IMR-90 (cell line): ENCODE measurements at places on chromosomes 7 and 10. TPM values are rescaled to one million over a fixed set of nuclear protein-coding genes. Genes with fewer than 3 reads are reported as not detected.

DNA sequence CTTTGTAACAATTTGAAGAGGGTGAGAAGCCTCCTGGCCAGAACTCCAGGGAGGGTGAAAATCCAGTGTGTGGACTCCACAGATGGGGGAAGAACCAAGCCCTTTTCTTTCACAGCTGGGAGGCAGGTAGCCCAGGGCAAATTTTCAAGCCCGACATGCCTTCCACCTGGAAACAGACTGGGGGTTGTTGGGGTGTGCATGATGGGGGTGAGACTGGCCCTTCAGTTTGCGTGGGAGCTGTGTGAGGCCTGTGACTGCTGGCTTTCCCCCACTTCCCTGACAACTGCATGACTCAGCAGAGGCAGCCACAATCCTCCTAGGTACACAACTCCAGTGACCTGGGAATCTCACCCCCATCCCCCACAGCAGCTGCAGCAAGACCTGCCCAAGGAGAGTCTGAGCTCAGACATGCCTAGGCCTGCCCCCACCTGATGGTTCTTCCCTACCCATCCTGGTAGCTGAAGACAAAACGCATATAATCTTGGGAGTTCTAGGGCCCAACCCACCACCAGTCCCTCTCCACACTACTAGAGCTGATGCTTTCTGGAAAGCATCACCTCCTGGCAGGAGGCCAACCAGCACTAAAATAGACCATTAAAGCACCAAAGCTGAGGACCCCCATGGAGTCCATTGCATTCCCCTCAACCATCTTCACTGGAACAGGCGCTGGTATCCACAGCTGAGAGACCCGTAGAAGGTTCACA, 445.4 kb downstream of the TFEC start:
- DNase-seq = peak; percentile 29

DNA sequence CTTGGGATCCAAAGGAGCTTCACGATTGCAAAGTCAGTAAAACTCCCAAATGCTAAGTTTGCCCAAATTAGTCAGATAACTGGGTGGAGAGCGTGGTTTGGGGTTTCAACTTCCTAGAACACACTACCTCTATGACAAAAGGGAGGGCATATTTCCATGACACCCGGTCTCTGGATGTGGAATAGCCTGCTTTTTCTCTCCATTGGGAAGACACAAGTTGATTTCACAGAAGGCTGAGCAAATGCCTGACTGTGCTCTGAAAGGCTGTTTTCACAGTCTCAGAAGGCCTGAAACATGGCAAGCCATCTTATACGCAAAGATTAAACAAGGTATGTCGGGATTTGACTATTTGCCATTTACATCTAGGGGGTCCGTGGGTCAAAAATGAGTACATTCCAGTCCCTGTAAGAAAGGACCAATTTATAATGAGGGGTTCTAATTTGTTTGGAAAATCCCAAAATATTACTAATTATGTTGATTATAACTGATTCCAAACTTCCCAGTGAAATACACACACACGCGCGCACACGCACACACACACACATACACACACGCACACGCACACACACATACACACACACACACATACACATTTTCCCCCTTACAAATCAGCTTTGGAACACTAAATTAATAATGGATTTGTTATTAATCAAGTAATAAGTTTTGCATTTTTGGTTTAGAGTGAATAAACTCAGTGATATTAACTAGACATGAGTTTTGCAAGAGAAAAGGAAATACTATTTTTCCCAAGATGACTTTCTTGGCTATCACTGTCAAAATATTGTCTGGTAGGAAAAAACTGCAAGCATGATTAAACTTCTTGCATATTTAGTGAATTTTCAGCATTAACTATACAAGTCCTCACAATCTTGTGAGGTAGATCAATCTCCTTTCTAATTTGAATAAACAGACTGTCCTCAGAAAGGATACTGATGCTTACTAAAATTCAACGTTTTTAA, 105.0 kb downstream of the PRTFDC1 start:
- DNase-seq = peak; percentile 13

Gene TMEM130
- total RNA-seq = 1.1 and 1.4 TPM in 2 replicates

Gene FGFR2
- under 0.01 TPM in 1 of 2 replicates, not detected in the other for total RNA-seq

Gene WAPL
- 31.7 and 49.4 TPM in 2 replicates for total RNA-seq

DNA sequence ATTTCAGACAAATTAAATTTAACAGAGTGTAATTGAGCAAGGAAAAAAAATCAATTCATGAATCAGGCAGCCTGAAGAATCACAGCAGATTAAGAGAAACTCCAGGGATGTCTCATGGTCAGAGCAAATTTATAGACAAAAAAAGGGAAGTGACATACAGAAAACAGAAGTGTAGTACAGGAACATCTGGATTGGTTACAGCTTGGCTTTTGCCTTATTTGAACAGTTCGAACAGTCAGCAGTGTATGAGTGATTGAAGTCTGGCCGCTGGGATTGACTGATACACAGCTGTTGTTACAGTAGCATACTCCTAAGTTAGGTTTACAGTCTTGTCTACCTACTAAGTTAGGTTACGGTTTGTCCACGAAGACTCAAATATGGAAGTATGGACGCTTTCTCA, 255.3 kb downstream of the HPSE2 start:
- DNase-seq = no peak

- DNase-seq = no peak
Measured at GRCh38 chr7:24143547-24143946, 140.4 kb upstream of the NPY start.

Gene UPK3BL1
- total RNA-seq = 1.6 and 2.8 TPM in 2 replicates

Gene OR6V1
- not detected in 2 replicates for total RNA-seq

DNA sequence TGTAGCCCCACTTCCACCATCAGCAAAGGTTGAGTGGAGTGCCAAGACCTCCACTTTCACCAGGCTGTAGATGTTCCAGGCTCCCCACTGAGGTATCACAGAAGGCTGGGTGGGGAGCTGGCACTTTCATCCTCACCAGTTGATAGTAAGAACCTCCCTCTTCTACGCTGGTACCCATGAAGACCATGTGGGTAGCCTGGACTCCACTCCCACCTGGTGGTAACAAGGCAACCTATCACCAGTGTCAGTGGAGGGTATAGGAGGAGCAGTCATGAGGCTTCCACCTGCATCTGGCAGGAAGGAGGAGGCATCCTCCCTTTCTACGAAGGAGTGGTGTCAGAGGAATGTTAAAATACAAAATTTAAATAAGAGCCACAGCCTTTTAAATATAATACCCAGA, 4.4 kb downstream of the SMIM30 start:
- DNase-seq = no peak

DNA sequence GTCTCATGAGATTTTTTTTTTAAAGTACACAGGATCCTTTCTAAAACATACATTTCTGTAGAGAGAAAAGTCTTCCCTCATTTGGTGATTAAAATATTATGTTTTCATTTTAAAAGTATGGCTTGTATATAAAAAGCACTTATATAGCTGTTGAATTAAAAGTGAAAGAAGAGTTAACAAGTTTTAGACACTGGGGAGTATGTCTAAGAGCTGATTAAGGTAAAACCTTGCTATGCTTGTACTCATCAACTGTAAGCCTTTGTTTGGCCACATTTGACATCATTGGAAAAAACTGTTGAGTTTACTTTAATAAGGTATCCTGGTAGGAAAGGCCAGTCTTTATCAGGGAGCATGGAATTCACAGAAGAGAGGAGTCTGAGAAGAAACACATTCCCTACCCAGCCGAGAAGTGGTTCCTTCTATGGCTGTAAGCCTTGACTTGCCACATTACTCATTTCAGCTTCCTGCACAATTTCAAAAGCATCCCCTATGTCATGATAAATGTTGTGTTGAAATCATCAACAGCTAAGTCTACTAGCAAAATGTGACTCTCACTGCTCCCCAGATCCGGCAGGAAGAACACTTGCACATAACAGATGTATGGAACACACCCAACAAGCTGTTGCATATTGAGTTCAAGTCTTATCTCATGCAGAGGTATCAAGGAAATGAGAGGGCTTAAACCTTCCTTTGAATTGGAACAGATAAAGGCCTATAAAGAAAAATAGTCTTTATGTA, 171.8 kb upstream of the CDK1 start:
- DNase-seq = peak; percentile 59

GRCh38 chr7:156184164-156184563, 371.9 kb upstream of the SHH start:
- DNase-seq = no peak

- DNase-seq = no peak
Measured at GRCh38 chr7:154387252-154387651, 335.1 kb downstream of the DPP6 start.

Gene PYROXD2
- total RNA-seq = 5.8 and 6.5 TPM in 2 replicates

DNA sequence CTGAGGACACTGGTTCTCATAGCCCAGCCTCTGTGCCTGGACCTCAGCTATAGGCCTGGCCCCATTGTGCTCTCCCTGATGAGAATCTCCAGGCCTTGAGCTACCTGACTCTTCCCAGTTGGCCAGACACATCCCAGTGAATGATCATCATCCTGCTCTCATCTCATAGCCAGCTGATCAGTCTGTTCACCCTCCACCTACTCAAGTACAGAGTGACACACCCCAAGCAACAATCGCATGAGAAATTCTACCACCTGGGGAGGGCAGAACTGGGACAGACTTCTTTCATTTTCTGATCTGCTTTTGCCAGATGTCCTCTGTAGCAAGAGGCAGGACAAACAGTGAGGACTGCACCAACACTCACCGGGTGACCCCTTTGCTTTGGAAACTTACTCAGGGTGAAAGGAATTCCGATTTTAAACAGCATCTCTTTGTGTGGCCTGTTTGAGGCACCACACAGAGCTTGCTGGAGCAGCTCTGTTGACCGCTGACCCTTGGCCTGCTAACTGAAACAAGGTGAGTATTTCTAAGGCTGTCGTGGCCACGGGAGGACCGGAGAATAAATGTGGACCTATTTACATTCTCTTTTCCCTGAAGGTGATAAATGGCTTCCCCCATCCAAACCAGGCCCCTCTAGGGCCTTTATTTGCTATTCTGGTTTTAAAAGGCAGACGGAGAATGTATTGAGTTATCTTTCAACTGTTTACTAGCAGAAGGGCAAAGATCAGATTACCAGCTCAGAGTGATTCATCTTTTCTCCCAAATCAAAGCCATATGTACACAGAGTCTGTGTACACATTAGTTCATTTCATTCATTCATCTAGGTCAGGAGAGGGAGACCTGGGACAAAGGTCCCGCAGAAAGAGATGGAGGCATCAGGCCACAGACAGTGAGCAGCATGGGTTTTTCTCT, 181.4 kb upstream of the TNS3 start:
- peak; percentile 96 for DNase-seq

DNA sequence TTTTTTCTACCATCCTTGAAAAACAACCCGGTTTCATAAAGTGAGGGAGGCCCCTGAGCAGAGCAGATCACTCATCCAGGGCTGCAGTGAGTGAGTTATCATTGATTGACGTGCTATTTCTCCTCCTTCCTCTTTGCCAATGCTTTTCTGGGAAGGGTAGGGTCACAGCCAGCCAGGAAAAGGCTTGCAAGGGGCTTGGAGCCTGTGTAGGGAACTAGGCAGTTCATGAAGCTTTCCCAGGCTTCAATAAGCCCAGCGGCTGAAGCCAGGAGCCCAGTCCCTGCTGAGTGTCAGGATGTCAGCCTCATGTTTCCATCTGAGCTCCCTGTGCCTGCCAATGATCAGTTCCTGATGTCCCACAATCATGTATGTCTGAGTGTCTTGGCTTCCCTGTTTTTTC, 584.7 kb downstream of the GALNT17 start:
- no peak for DNase-seq

GRCh38 chr7:76515999-76516443, 5.7 kb downstream of the UPK3B start:
- DNase-seq = peak; percentile 23

Gene OR9A2
- total RNA-seq = not detected in 2 replicates

Gene UTF1
- total RNA-seq = not detected in 2 replicates

Gene SUN3
- not detected in 2 replicates for total RNA-seq

DNA sequence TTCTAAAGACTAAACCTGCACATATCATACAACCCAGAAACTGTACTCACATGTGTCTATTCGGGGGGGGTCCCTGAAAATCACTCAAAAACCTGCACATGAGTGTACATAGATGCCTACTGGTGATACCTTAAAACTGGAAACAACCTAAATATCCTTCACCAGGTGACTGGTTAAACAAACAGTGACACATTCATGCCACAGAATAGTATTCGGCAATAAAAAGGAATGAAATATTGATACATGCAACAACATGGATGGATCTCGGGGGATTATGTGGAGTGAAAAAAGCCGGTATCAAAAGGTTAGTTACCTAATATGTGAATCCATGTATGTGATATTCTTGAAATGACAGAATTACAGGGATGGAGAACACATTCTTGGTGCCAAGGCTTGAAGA, 32.1 kb upstream of the EGFR start:
- no peak for DNase-seq

DNA sequence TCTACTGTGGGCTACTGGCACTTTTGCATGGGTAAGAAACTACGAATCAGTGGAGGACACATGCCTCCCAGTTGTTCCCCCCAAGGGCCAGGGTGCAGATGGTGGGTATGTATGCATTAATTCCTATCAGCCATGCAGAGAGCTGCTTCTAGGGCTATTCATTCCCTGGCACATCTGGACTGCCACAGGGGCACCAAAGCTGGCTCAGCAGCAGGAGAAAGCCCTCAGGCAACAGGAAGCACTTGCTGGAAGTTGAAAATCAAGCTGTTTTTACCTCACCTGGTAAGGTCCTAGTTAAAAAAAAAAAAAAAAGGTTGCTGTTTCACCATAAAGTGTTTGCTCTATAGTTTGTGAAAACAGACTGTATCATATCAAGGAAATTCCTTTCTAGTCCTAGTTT, 1342.6 kb downstream of the REEP3 start:
- no peak for DNase-seq

Gene SSMEM1
- not detected in 2 replicates for total RNA-seq

DNA sequence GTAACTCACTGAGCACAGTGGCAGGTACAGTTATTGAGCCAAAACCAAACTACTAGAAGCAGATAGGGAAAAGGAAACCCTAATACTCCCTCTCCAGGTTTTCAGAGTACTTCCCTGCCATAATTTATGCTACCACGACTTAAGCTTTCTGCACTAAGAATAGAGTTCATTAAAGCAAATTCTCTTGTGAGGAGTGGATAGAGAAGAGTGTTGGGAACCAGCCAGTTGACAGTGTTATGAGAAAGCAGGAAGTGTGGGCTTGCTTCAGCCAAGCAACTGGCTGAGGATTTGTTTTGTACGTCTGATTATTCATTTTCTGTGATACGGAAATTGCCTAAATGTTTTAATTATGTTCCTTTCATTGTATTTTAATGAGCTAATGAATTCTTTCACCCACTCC, 280.5 kb downstream of the KIF20B start:
- no peak for DNase-seq

DNA sequence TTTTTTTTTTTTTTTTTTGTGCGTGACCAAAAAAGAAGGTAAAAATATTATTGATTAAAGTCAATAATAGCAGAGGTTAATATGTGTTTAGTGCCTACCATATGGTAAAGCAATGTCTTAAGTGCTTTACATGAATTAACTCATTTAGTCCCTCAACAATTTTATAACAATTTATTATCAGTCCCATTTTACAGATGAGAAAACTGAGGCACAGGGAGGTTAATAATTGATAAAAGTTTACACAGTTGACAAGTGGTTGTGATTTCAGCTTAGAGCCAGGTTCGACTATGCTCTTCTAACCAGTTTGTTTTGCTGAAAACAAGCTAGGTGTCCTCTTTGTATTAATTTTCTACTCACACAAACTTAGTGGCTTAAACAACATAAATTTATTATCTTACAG, 67.0 kb downstream of the EXOC4 start:
- DNase-seq = no peak

GRCh38 chr7:38736138-38736537, 105.0 kb upstream of the AMPH start:
- DNase-seq = peak; percentile 69
